ENCODE measurements at places on chromosomes 3 and 15. TPM values are rescaled to one million over a fixed set of nuclear protein-coding genes. Genes with fewer than 3 reads are reported as not detected.

DNA sequence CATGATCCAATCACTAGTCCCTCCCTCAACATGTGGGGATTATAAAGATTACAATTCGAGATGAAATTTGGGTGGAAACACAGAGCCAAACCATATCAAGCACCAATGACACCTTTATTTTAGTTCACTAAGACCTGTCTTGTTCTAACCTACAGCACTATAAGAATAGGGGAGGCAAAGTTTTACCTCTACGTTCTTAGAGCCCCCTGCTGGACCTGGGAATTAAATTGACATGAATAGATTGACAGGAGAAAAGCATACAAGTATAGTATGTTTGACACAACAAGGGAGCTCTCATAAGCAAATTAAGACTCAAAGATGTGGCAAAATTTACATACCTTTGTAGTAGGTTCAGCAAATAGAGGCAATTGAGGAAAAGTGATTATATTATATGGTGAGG is 974.4 kb upstream of the ALCAM start:
- H3K4me3 ChIP-seq: no peak overlapping the region
- no peak overlapping the region for H3K27ac ChIP-seq
- H3K4me1 ChIP-seq: no peaks in the 10 kb centered on the region
- no peaks in the 10 kb centered on the region for H3K36me3 ChIP-seq
- no peaks in the 10 kb centered on the region for H3K27me3 ChIP-seq

GRCh38 chr3:13110678-13111116 is 37.5 kb upstream of the IQSEC1 start:
- H3K4me1 ChIP-seq: no peaks in the 10 kb centered on the region
- DNase-seq: no peak
- no peaks in the 10 kb centered on the region for H3K36me3 ChIP-seq
- H3K27me3 ChIP-seq: no peaks in the 10 kb centered on the region

DNA sequence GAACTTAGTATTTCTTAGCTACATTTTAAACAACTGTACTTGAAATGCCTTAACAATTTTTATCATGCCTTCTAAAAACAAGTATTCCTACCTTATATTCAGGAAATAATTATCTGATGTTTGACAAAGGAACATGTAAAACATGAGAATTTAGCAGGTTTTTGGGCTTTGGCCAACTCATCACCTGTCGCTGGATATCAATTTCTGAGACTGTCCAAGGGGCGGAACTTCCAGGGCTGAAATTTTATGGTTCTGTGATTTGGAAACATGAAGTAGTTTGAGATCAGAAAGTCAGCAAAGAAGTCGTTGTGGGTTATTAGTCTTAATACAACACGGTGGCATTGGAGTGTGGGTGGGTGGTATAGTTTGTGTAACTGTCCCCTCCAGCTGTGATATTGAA is 282.2 kb upstream of the LRRN1 start:
- no peaks in the 10 kb centered on the region for H3K4me1 ChIP-seq
- no peak for DNase-seq
- no peak overlapping the region for H3K27ac ChIP-seq
- no peaks in the 10 kb centered on the region for H3K36me3 ChIP-seq

Gene TMCO5A
- total RNA-seq: not detected
